Ovary (tissue), 10 donors: ENCODE measurements at places on chromosomes 11 and 22.

- no peak for DNase-seq
Observed at GRCh38 chr11:130932086-130932712, 15.9 kb upstream of the SNX19 start.

DNA sequence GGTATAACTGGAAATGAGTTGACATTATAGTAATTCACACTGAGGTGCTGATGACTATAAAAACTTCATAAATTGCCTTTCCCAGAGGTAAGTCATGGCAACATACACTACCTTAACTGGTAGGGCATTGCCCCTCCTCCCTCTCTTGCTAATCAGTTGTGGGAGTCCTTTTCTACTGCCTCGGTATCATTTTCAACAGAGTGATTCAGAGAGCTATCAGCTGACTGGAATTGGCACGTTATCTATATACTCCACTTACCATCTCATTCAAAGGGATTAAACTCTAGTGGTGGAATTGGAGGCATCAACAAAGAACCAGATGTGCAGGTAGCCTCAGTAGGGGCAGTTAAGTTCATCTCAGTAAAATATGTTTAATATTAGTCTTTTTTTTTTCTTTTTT is 8.0 kb upstream of the NUP160 start:
- DNase-seq, result no peak

- no peak for DNase-seq
Observed at GRCh38 chr22:22458387-22458786, 50.2 kb downstream of the ZNF280B start.

DNA sequence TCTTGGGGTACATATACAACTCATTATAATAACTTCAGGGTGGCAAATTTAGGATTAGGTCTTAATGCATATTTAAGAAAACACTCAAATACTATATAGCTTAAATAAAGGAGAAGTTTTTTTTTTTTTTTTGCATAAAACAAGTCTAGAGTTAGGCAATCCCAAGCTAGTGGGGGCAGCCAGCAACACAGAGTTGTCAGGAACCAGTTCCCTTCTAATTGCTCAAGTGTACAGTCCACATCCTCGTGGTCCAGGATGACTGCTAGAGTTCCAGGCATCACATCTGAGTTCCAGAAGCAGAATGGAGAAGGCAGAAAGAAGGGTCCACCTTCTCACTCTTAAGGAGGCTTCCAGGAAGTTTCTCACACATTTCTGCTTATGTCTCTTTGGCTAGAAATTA is 261.9 kb upstream of the PLET1 start:
- DNase-seq, result no peak

GRCh38 chr11:106091480-106092123 is 14.1 kb downstream of the AASDHPPT start:
- DNase-seq, result no peak

- DNase-seq, result peak; percentile 88
Observed at GRCh38 chr22:38881464-38881871, 9.5 kb upstream of the CBX6 start.

DNA sequence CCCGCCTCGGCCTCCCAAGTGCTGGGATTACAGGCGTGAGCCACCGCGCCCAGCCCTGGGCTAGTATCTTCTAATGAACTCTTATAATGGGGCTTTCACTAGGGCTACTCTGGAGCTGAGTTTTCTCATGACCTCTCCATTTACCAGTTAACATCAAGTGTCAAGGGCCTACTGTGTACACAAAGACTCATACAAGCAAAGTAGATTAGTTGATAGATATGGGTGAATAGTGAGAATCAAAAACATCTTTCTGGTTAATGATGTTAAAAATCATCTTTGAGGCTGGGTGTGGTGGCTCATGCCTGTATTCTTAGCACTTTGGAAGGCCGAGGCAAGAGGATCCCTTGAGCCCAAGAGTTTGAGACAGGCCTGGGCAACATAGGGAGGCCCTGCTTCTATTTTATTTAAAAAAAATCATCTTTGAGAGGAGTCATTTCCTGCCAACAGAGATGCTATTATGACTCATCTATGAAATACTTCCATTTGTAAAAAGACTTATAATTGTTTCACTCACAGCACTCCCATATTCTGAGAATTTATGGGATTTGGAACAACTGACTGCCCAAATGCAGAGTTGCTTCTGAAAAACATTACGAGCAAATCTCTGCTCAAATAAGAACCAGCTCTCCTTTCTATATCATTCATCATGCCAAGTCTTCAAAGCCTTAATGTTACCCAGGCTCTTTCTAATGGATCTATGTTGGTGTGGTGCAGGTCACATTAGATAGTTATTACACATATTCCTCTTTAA is 57.0 kb downstream of the GDPD4 start:
- DNase-seq, result no peak

DNA sequence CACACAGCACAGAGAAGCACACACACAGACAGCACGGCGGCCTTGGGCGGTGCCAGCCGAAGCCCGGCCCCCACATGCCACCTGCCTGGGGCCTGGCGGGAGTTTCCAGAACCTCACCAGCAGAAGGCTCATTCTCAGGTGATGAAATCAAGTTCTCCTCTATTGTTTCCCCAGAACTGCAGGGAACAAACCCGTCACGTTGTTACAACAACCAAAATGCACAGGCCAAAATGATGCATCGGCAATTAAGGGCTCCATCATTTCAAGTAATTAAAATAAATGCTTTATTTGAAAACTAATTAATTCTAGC is 30.8 kb downstream of the GNB1L start:
- no peak for DNase-seq

DNA sequence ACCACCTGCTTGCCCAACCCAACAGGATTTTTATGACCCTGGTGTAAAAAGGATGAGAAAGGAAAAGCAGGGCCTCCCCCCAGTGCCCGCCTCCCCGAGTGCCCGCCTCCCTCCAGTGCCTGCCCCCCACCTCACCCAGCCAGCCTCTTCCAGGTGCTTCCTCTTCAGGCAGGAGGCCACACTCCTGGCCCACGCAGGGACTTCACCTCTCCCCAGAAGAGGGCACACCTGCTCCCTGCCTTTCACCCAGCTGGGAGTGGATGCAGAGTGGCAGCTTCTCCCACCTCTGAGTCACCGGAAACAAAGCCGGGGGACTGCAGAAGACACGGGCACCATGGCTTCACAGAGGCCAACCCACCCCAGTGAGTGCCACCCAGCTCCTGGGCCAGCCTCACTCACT is 16.1 kb downstream of the CPT1A start:
- no peak for DNase-seq

GRCh38 chr11:118882491-118882890 is 1.2 kb upstream of the CXCR5 start:
- DNase-seq, result no peak
